ENCODE measurements at places on chromosomes 6 and 20.
A peak's percentile ranks its signal among the peaks of the same experiment; 100 is the strongest.

- peak; percentile 58 for DNase-seq
Observed at GRCh38 chr6:137353346-137353745, 134.2 kb upstream of the IFNGR1 start.

- DNase-seq: peak; percentile 58
Observed at GRCh38 chr20:14336686-14337085, 726 bp downstream of the FLRT3 start.

- peak; percentile 13 for DNase-seq
Observed at GRCh38 chr6:105429676-105430075, 26.8 kb upstream of the PREP start.

- DNase-seq: no peak
Observed at GRCh38 chr20:8476021-8476420, 344.0 kb downstream of the PLCB1 start.

DNA sequence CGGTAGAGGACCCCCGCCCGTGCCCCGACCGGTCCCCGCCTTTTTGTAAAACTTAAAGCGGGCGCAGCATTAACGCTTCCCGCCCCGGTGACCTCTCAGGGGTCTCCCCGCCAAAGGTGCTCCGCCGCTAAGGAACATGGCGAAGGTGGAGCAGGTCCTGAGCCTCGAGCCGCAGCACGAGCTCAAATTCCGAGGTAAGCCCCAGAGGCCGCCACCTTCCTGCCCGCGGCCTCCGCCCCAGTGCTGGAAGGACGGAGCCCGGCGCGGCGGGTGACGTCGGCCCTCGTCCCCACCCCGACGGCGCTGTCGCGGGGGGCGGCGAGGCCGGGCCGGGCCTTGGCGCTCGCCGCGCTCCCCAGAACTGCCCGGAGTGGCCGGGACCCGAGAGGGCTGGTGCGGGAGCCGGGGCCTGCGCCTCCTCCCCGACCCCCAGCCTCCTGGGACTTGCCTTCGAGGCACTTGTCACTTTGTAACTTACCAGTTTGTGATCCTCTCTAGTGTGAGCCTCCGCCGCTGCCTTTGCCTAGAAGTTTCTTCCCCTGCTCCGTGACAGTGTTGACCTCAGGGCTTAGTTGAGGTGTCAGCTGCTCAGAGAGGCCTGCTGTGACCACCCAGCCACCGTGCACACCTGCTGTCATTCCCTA, 417 bp downstream of the VAPB start:
- peak; percentile 31 for DNase-seq

- DNase-seq: no peak
Observed at GRCh38 chr20:823574-823902, 10.0 kb upstream of the FAM110A start.
